ENCODE measurements at places on chromosomes 16 and 17.

DNA sequence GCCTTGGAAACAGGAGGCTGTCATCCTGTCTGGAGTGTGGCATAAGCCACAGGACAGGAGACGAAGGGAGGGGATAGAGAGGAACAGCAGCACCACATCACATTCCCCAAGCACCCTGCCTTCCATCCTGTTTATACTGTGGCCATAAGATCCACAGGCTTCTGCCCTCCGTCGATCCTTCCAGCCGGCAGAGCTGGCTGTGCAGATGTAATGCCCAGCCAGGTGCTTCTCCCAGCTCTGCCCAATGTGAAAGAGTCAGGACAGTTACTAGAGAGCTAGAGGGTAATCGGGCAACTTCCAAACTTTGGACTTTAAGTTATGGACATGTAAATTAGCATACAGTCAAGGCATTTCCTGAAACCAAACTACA lies 368.4 kb downstream of the SOX9 start:
- DNase-seq, result no peak

DNA sequence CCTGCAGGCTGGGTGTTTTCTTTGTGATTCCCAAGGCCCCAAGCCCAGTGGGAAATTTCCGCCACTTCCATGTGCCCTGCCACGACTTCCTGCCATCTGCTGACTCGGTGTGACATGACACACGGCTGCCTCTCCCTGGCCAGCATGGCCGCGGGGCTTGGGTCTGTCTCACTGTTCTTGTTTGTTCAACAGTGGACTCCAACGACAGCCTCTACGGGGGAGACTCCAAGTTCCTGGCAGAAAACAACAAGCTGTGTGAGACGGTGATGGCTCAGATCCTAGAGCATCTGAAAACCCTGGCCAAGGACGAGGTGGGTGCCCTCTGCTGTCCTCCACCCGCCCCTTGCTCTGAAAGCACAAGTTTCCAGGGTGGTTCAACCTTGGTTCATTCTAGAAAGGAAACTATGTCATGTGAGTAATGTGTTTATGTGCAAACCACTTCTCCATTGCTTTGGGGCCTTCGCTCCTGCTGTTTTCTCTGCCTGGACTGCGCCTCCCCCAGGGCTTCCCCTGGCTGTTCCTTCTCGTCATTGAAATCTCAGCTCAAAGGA lies 26.8 kb downstream of the KNOP1 start:
- peak; percentile 56 for DNase-seq

- no peak for DNase-seq
Measured at GRCh38 chr16:10600782-10601443, 20.5 kb upstream of the EMP2 start.

GRCh38 chr17:30554839-30555751 lies 77.9 kb downstream of the GOSR1 start:
- DNase-seq, result peak; percentile 19

- no peak for DNase-seq
Measured at GRCh38 chr16:86031141-86031678, 132.2 kb downstream of the IRF8 start.

DNA sequence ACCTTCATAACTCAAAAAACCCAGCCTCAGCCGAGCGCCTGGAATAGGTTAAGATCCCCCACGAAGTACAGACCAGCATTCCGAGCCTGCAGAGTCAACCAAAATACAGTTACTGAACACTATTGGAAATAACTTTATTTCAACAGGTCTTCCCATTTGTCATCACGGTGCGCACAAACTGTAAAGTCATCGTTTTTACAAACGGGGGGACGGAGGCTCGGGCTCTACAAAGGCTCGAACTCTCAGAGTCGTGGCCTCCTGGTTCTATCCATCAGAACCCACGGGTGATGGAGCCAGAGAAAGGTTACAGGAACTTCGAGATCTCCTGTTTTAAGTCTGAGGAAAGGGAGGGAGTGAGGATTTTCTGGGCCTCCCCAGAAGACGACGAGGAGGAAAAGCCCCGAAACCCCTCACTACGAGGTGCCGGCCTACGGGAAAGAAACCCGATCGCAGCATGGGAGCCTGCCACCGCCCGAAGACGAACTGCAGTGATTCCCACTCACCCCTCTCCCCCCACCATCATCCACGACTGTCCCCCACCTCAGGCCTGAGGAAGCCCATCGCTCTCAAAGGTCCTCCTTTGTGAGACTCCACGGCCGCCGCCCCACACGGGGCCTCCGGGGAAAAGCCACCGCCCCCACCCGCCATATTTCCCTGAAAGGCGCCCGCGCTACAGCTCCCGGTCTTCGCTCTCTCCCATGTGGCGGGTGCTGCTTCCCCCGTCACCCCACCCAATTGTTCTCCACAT lies 917 bp downstream of the YWHAE start:
- DNase-seq, result peak; percentile 34

DNA sequence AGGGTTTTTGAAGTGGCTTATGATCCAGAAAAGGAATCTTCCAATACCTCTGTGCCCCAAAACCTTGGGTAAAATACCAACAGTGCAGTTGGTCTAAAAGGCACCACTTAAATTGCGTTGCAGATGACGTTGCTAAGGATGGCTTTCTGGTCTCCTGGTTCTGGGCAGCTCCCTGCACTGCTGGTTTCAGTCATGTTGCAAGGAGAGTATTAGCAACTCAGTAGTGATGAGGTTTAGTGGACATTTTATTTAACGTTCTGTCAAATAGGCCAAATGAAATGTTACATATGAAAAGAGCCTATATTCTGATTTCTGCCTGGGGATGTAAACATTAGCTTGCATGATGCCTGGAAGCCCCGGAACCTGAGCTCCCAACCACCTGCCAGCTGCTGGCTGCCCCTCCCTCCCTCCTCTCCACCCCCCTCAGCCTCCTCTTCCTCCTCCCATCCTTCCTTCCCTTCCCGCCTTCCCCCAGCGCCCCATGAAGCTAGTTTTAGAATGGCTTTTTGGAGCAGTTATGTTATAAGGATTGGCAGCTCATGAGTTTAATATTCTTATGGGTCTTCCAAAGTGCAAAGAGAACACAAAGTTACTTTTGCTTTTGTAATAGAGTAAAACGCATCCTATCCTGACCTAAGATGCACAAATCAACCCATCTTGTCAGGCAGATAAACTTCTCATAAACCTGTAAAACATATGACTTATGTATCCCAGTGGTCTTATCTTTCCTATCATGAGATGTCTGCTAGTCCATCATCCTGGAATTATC lies 20.7 kb downstream of the CD7 start:
- DNase-seq, result peak; percentile 78

- peak; percentile 21 for DNase-seq
Measured at GRCh38 chr17:67281053-67281452, 36.1 kb upstream of the HELZ start.

DNA sequence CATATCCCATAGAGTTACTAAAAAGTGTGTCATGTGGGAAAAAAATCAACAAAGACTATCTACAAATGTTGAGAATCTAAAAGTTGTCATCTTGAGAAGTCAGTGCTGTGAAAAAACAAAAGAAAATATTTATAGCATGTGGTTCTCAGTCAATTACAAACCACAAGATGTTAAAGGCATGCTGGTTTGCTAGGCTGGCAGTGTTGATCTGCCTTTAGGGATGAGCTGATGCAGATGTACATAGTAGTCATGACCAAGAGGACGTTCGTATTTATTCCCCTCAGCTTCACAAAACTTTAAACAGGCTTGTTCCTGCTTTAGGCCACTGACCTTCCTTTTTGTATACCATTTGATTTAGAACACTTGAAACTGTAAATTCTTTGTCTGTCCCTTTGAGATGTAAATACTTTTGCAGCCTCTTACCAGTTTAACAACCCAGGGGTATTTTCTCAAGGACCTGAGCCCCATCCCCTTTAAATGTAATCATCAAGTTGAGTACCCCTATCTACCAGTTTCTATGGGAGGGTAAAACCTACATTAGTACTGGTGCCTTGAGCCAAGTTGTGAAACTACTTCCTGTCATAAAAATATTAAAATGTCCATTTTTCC lies 446.6 kb downstream of the KCNJ18 start:
- DNase-seq, result no peak

GRCh38 chr16:82082543-82083244 lies 47.6 kb downstream of the HSD17B2 start:
- DNase-seq, result no peak

- DNase-seq, result peak; percentile 14
Measured at GRCh38 chr17:75980188-75981018, 1.4 kb downstream of the TEN1 start.

DNA sequence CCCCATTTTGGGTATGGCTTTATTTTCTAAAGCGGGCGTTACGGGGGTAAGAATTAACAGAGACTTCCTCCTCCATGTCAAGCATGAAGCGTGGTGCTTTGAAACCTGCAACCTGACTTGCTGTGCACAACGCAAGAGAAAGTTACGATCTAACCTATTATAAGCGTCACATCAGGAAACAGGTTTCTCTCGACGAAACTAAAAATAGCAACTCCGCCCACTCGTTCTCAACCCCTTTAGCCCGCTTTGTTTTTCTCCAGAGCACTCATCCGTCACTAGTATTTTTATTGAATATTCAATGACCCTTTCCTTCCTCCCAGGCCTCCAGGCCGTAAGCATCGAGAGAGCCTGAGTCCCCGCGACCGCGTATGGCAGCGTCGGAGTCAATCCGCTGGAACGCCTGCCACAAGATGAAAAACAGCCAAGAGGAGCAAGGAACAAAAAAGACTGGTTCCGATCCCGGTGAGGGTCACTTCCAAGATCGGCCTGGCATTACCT lies 555 bp downstream of the NUP88 start:
- peak; percentile 58 for DNase-seq
